GM12878 (cell line): ENCODE measurements at places on chromosomes 7 and 10.
A peak's percentile ranks its signal among the peaks of the same experiment; 100 is the strongest.

GRCh38 chr7:13333371-13333770, 645.9 kb downstream of the ARL4A start:
- no peak for DNase-seq

- DNase-seq: peak; percentile 45
Observed at GRCh38 chr7:106153891-106154449, 41.9 kb upstream of the SYPL1 start.

DNA sequence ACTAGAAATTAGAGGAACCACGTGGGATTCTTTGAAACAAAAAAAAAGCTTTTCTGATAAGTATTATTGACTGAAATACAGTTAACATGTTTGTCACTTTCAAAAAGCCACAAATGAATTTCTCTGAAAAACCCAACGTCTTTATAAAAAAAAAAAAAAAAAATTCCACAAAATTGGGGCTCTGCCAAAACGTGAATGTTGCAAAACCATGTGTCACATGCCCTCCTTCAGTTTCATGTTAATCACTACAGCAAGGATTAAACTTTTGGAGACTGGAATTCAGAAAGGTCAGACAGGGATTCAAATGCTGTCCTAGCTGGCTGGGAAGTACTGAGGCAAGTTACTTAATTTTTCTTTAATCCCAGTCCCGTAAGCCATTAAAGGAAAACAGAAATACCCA, 278.0 kb upstream of the KLF14 start:
- DNase-seq: no peak

GRCh38 chr10:125538947-125539731, 143.8 kb downstream of the TEX36 start:
- no peak for DNase-seq

GRCh38 chr10:2964632-2965296, 102.6 kb upstream of the PFKP start:
- DNase-seq: no peak

GRCh38 chr10:70678757-70679489, 6.6 kb downstream of the ADAMTS14 start:
- DNase-seq: no peak

- DNase-seq: no peak
Observed at GRCh38 chr7:47896809-47897423, 51.4 kb downstream of the PKD1L1 start.

DNA sequence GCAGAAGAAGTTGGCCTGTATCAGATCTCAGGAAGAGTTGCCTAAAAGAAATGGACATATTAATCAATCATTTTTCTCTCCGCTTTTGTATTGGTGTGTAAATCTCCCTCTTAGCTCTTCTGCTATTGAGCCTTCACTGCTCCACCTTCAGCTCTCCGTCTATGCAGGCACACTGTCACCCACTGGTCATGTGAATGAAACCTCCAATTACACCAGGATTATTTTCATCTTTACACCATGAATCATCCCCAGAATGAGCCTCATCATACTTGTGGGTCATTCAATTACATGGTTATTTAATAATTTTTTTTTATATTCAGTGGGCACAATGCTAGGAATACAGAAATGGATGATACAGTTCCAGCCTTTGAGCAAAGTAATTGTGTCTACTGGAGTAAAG, 92.6 kb downstream of the LRRC4 start:
- DNase-seq: no peak

GRCh38 chr10:103197903-103198302, 4.8 kb upstream of the NT5C2 start:
- no peak for DNase-seq

- DNase-seq: no peak
Observed at GRCh38 chr10:98269435-98269912, 1.5 kb upstream of the LOXL4 start.

DNA sequence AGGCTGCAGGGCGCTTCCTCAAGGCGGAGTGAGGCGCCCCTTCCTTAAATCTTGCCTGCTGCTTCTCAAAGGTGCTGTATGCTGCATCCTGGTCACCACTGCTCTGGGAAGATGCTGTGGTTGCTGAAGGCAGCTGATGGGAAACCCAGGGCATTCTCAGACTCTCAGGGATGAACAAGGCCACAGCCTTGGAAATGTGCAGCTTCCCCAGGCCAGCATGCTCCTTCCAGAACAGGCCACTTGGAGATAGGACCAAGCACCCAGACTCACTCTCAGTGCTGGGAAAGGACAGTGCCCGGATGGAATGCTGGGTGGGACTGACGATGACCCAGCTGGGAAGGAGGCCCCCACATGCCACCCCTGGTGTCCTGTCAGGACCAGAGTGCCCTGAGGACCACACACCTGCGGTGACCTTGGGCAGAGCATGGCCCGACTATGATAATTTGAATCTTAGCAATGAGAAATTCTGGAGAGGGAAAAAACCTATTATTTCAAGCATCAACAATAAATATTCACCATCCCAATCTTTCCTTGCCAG, 235.5 kb downstream of the TNS3 start:
- no peak for DNase-seq
